ENCODE measurements at places on chromosomes 1 and 21.
A peak's percentile ranks its signal among the peaks of the same experiment; 100 is the strongest.

DNA sequence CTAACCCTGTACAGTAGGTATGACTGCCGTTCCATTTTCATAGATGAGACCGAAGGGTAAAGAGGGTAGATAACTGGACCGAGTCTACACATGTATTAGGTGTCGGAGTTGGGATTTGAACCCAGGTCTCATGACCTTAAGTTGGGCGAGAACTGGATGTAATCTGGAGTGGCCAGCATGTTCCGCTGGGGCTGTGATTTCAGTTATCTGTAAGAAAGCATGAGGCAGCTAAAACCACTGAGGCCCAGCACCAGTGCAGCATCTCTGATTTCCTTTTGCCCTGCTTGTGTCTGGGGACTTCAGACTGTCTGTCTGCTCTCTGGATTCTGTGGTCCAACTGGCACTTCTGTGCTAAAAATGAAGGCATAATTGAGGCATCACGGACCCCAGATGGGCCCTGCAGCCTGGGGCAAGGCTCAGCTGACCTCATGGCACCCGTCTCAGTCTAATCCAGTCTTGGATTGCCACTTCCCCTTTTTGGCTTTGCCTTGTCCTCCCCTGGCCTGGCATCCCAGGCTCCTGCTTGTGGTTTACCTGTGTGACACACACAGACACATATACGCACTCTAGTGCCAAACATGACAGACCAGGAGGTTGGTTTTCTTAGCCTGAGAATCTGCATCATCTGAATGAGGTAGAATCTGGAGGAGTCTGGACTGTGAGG lies 180.2 kb downstream of the KIF26B start:
- no peak for DNase-seq

DNA sequence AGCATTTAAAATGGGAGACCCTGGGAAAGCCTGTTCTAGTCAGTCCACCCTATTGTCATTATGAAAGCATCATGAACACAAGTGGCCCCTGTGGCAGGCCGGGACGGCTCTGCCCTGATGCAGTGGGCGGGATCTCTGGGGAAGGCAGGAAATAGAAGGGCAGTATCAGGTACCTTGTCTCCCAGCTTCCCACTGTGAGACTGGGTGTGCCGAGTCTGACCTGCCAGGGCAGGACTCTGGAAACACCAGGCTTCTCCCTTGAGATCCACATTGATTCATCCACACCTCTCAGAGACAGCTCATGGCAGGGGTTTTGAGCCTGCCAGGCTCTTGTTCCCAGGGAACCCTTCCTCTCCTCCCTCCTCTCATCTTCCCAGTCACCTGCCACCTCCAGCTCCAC lies 24.5 kb upstream of the GNPAT start:
- DNase-seq, result peak; percentile 38

- peak; percentile 94 for DNase-seq
These were observed 32.4 kb upstream of the ENO1 start for GRCh38 chr1:8910914-8911313.

DNA sequence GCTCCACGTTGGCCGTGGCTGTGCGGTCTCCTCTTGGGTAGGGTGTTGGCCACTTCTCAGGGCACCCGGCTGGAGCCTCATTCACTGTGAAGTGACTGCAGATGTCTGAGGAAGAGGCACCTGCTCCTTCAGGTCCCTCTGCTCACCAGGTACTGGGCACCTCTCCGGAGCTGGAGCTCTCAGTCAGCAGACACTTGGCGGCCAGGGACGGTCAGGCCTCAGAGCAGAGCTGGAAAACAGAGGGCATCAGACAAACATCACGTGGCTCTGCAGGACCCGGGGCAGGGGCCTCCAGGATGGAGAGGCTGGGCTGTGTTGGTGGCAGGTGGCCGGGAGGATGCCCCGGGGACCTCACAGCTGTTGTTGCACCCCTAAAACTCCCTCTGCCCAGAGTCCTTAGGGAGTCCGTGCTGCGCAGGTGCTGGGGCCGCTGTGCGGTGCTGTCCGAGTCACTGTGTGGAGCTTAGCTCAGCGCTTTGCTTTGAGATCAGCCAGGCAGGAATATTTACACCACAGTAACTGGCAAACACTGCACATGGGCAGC lies 59.7 kb downstream of the SLX9 start:
- DNase-seq, result peak; percentile 11

- DNase-seq, result no peak
These were observed 26.0 kb downstream of the CHML start for GRCh38 chr1:241614144-241614543.

DNA sequence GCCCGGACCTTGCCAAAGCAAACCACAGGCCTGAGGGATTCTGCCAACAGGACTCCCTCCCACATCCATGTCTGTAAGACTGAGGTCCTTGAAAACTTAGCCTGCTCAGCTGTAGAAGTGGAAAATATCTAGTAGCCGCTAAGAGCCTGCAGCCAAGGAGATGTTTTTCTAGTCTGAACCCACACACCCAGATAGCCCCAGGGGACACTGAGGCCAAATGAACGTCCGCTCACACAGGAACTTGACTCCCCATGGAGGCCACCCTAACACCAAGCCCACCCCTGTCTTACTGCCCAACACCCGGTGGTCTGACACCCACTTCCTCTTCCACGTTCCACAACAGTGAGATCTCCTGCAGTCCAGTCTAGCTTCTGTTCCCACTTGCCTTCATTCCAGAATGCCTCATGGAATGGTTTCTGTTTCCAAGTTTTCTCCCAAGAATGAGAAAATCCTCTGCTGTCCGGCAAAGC lies 174.8 kb downstream of the PLPP3 start:
- DNase-seq, result no peak

DNA sequence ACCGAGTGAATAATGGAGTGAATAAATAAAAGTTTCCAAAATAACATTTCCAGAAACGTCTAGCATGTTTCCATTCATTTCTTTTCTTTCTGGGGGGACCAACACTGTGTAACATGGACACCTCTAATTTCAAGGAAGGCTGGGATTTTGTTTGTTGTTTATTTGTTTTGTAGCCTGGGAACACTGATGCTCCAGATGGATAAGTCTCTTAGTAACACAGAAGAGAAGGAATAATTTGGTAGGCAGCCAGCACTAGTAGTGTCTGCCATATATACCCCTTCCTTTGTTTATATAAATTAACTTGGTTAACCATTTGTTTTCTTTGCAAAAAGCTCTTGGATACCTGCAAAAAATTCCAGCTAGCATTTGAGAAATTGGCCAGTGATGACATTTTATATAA lies 411.4 kb upstream of the DEPDC1 start:
- peak; percentile 58 for DNase-seq

DNA sequence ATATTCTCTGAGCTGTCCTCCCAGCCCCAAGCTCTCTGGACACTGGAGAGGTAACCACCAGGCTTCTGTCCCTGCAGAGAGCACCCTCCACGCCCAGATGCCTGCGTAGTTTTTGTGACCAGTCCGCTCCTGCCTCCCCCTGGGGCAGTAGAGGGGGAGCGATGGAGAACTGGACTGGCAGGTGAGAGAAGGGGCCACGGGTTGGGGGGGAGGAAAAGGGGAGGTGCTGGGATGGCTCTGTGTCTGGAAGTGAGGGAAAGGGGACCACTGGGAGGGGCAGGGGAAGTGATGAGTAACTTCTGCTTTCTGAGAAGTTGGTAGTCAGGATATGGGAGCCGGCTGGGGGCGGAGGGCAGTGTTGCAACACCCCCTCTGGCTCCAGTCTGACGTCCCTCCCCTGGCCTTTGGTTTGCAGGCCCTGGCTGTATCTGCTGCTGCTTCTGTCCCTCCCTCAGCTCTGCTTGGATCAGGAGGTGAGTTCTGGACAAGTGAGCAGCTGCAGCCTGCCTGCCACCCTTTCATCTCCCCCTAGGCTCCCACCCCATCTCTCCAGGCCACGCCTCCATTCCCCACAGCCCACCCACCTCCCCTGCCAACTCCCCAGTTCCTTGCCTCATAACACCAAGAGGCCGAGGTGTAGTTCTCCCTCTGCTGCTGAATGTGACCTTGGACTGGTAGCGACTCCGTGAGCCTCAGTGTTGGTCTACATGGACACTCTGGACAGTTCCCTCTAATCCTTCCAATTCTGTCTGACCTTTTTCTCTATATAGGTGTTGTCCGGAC lies 3.1 kb downstream of the ADAMTSL4 start:
- peak; percentile 15 for DNase-seq

- no peak for DNase-seq
These were observed 236.9 kb upstream of the DPYD start for GRCh38 chr1:98157524-98158313.

- DNase-seq, result no peak
These were observed 16.2 kb downstream of the DNAJC11 start for GRCh38 chr1:6685381-6685780.

- DNase-seq, result peak; percentile 33
These were observed 2.1 kb downstream of the C1orf35 start for GRCh38 chr1:228100822-228101613.

DNA sequence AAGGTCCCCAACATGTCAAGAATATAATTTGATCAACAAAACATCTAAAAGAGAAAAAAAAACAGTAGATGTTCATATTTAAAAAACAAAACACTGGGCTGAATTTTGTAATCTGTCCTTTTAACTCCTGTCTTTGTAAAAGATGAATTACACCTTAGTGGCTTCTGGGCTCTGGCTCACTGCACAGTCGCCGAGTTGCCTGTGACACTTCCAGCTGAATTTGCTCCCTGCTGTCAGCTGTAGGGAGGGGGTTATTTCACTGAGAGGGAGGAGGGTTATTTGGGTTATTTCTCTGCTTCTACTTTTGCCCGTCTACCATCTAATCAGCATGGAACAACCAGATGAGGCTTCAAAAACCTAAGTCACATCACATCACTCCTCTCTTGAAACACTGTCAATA lies 193.0 kb upstream of the ZC3H12A start:
- no peak for DNase-seq

GRCh38 chr1:164853146-164853545 lies 294.2 kb downstream of the PBX1 start:
- DNase-seq, result no peak

GRCh38 chr1:54998100-54998499 lies 633 bp upstream of the BSND start:
- DNase-seq, result no peak

DNA sequence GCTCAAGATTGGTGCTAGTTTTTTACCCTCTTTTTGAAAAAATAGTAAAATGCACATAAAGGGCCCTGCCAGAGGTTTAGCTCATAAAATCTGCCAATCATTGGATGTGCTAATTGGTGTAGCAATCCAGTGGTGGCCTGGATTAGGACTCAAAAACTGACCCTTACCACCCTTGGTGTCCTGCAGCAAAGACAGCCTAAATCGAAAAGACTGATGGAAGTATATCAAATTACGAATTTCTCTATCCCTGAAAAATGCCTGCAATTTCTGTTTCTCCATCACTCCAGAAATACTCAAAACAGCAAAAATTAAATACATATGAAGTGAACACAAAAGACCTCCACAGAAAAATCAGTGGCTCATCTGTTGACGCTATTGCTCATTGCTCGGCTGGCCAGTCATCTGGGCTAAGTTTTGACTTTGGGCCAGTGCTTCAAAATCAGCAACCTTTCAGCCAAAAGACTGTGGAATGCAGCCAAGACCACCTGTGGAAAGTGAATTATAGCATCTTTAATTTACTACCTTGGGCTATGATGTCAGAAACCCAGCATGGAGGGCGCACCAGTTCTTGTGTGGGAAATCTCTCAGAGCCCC lies 30.0 kb downstream of the WLS start:
- no peak for DNase-seq

DNA sequence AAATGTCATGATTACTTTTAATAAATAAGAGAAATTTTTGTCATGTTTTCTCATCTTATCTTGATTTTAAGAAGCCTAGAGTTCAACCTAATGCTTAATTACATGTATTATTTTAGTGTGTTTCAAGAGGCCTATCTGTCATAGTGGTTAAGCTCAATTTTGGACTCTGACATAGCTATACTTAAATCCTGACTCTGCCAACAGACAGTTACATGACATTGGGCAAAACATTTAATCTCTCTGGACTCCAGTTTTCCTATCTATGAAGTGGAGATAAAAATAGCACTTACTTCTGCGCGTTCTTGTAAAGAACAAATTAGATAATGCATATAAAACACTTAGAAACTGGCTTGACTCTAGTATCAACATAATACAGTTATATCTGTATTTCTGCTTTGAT lies 417.8 kb downstream of the MRPL39 start:
- DNase-seq, result no peak

GRCh38 chr1:223394242-223394641 lies 1.0 kb downstream of the CCDC185 start:
- peak; percentile 58 for DNase-seq

GRCh38 chr1:22959545-22960360 lies 12.9 kb downstream of the LACTBL1 start:
- DNase-seq, result no peak

DNA sequence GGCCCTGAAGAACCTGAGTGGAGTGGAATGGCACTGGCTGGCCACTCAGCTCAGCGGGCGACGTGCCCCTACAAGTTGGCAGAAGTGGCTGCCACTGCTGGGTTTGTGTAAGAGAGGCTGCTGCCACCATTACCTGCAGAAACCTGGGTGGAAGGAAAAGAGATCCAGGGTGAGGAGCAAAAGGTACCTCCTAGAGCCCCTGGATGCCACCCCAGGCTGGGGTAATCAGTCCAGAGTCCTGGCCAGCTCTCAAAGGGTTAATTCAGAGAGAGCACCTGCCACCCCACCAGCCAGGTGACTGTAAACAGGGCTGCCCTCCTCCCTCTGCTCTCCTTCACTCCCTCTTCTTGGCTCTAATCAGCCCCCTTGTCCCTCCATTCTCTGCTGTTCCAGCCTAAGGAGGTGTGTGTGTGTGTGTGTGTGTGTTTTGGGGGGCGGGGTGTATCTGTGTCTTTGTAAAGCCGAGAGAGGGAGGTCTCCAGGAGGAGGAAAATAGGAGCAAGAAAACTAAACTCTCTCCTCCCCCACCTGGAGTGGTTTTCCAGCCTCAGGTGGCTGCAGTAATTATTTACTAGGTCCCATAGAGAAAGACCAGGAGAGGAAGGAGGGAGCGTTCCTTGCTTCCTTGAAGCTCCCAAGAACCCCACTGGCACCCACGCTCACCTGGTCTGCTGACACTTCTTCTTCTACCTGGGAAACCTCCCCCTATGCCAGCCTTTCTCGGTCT lies 12.6 kb downstream of the TRIM46 start:
- DNase-seq, result peak; percentile 84

GRCh38 chr1:85681087-85681486 lies 27.1 kb downstream of the ZNHIT6 start:
- peak; percentile 60 for DNase-seq

GRCh38 chr1:5304702-5305101 lies 650.3 kb downstream of the AJAP1 start:
- DNase-seq, result no peak

DNA sequence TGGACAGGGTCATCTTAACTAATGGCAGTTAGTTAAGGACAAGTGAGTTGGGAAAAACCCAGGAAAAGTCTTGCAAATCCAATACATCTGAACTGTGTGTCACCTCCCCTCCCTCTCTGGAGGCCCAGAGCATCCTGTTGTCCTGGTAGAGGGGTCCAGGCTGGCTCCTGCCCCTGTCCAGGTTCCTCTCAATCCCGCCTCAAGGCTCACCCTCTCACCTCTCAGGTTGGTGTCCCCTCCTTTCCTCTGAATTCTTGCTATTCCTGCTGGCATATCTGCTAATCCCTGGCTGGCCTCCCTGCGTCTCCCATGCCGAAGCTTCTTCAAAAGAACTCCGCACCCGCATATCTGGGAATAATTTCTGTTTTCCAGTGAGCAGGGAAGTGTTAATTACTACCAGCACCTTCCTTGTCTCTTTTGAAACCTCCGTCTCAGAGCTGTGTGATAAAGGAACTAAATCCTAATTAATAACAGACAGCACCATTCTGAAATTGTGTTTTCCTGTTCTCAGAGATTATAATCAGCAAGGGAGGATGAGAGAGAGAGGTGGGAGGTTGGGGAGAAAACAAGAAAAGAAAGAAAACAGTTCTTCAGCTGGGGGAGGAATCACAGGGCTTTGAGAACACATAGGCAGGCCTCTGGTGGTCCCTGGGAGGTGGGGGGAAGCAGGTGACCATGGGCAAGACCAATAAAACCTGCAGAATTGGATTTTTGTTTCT lies 568.0 kb downstream of the PTPRU start:
- DNase-seq, result no peak

- DNase-seq, result peak; percentile 36
These were observed 62.1 kb downstream of the GNG12 start for GRCh38 chr1:67771152-67771551.
